AML-193 (cell line): ENCODE measurements at places on chromosomes 6 and 20.

- DNase-seq, result peak; percentile 47
Measured at GRCh38 chr6:106628658-106629102, 618 bp downstream of the RTN4IP1 start.

DNA sequence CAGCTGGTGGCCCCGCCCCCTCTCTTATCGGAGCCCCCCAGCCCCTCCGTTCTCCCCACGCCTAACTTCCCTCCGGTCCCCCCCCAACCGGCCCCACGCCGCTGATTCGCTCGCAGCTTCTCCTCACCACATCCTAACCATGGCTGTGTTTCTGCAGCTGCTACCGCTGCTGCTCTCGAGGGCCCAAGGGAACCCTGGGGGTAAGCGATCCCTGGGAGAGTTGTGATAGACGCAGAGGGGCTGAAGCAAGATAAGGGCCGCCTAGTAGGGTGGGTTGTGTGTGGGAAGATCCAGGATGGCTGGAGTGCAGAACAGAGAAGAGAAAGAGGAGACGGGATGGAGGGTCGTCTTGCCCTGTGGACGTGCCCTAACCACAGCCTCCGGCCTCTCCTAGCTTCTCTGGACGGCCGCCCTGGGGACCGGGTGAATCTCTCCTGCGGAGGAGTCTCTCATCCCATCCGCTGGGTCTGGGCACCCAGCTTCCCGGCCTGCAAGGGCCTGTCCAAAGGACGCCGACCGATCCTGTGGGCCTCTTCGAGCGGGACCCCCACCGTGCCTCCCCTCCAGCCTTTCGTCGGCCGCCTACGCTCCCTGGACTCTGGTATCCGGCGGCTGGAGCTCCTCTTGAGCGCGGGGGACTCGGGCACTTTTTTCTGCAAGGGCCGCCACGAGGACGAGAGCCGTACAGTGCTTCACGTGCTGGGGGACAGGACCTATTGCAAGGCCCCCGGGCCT is at the start of gene MPIG6B:
Gene MPIG6B (plus strand): TSS at position 129 of the 735 bp plus-strand sequence. CDS start 11 bp downstream, at position 140.
- DNase-seq, result no peak

DNA sequence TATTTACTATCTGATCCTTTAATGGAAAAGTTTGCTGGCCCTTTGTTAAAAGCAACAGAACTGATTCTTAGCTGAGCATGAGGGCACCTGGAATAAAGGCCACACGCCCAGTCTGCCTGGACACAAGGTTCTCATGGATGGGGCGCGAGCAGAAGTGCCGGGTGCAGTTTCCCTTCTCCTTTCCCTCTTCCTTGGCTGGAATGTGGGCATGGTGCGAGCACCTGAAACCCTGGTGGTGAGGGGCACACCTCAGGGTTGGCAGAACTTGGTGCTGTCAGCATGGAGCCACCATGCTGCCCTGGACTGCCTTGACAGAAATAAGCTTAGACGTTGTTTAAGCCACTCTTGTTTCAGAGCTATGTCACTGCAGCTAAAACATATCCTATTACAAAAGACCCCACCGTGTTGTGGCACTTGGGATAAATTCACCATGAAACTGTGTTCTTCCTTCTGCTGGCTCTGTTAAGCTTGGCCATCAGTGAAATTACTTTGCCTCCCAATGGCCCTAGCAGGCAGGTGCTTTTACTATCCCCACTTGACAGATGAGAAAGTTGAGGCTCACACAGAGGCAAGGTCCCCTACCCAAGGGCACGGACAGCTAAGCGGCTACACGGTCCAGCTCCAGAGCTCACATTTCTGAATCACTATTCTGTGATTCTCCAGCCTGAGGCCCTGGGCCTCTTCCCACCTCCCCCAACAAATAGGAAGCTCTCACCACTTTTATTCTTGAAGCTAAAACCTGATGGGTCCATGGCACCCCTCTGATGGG is 115.9 kb downstream of the PREX1 start:
- DNase-seq, result no peak

DNA sequence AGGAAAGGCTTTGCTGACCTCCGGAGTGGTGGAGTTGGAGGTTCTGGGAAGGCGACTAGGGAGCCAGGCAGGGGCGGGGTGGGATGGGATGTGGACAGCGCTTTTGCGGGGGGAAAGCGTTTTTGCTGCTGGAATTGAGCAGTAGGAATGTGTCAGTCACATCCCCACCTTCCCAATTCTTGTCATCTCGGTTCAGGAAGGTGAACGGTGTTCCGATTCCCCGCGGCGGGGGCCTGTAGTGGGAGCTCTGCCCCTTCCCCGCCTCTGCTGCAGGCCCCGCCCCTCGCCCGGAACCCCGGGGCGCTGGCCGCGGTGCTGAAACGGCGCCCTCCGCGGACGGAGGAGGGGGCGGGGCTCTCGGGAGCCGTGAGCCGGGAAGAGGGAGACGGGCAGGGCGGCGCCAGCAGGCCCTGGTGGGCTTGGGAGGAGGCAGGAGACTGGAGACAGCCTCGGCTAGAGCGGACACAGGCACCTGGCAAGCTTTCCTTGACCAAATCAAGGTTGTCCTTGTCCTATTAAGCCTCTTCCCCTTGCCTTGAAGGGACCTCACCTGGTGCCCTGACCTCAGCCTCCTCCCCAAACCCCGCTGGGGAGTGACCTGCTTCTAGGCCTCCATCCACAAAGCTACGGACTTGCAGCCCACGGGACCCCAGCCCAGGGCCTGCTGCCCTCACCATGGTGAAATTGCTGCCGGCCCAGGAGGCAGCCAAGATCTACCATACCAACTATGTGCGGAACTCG is at the start of gene LHFPL5:
Gene LHFPL5 (plus strand): TSS at position 357 of the 741 bp plus-strand sequence. CDS start 319 bp downstream, at position 676.
- peak; percentile 29 for DNase-seq

DNA sequence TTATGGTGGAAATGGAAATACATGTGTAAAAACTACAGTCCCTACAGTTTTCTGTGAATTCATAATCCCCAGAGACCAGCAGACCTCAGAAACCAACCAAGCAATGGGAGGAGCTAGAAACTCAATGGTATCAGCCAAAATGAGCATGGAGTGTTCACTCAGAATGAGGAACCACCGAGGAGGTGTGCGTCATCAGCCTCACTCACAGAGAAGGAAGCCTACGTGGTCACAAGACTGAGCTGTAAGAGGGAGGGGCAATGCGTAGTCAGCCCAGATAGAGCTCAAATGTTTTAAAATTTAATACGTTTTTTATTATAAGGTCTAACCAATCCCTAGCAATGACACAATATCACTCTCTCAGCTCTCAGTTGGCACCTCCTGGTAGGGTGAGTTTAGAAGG is 17.4 kb downstream of the MYLK4 start:
- DNase-seq, result peak; percentile 98

GRCh38 chr20:51359947-51360346 is 182.6 kb downstream of the NFATC2 start:
- no peak for DNase-seq

GRCh38 chr6:85114581-85114935 is 335.3 kb upstream of the NT5E start:
- DNase-seq, result no peak

GRCh38 chr6:25973923-25974555 is 11.4 kb downstream of the TRIM38 start:
- no peak for DNase-seq

DNA sequence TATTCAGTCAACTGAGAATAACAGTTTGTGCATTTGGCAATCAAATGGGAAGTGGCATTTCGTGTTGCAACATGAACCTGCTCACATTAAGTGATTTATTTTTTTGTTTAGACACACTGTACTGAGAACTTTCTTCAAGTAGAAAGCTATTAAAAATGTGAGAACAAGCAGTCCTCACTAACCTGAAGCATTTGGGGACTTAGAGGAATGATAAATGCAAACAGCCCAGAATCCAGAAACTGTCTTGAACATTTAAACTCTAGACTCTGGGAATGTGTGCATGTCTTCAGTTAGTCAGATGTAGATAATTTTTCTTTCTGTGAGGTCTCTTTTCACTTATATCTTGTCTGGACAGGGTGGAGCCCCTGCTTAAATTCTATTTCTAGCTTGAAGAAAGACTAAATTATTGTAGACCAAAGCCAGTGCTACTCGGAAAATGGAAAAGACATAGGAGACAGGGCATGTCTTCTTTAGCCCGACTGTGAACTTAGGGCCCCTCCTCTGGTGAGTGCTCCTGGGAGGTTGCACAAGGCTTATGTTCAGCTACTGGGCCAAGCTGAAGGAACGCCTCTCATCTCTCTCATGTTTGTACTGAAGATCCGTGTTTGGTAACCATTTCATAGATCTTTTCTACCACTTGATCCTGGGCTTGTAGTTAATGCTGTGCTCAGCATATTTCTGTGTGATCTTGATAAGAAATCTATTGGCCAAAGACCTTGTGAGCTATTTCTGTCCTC is 70.1 kb downstream of the SLX4IP start:
- peak; percentile 79 for DNase-seq

GRCh38 chr6:81819767-81820166 is 67.3 kb upstream of the TENT5A start:
- DNase-seq, result no peak

DNA sequence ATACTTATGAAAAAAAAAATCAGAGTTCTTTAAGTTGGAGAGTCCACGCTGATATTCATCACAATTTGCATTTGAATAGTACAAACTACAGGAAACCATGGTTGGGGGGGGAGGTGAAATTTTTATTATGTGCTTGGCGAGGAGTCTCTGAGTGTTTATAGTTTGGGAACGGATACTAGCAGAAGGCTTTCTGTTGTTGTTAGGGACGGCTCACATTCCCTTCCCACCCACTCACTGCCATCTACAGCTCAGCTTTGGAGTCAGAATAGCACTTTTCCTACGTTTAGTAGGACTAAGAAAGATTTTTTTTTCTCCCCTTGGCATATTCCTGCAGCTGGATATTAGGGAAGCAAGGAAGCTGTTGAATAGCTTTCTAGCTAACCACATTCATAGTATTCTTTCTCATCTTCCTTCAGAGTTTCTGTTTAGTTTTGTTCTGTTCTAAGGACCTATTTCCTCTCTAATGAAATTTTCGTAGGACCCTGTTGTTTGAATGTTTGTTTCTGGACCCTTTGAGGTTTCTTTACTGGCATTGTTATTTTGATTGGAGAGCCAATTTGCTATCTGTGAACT is 235.1 kb upstream of the ZNF217 start:
- DNase-seq, result no peak

DNA sequence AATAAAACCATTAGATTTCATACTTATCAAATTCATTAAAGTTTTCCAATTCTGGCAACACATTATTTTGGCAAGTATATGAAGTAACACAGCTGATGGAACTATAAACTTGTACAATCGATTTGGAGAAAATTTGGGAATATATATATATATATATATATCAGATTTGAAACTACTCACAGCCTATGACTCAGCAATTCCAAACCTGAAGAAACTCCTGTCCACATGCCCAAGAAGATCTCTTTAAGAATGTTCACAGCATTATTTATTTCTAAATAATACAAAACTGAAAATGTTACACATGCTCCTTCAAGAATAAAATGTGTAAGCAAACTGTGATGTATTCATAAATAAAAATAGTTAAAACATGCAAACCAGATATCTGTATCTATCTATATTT is 270.1 kb downstream of the TFAP2A start:
- DNase-seq, result no peak

GRCh38 chr6:53811746-53812145 is 16.9 kb downstream of the LRRC1 start:
- DNase-seq, result no peak

DNA sequence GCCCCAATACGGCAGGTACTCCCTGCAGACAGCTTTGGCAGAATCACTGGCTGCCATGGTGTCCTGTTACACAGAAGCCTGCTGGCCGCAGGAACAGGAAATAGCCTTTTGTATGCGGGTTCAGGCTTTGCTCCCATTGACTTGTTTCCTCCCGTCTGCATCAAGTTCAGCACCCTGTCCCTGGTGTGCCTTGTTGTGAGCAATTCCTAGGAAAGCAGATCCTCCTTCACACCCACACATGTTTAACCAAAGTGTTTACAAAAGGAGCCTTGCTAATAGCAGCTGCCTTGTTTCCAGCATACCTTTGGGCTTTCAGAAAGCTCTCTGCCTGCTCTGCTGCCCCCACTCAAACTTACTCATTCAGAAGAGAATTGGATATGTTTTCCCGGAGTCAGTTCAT is 127.2 kb upstream of the SUPT3H start:
- DNase-seq, result no peak

- no peak for DNase-seq
Measured at GRCh38 chr20:62770916-62771315, 25.4 kb upstream of the MRGBP start.

GRCh38 chr6:912871-913835 is 220.2 kb upstream of the EXOC2 start:
- no peak for DNase-seq

DNA sequence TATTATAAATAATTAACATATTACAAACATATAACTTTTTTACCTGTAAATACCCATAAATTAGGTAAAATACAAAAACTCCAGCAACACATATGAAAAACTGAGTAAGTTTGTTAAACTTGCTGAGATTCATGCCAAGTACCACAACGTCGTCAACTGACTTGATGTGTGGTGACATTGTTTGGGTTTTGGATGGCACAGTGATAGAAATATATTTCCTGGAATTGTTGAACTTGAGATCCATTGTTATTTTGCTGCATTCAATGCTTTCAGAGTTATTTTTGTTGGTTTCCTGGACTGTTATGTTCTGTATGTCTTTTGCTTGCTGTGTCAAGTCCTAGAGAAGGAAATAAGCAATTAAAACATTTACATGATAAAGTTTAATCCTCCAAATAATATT is 5.5 kb downstream of the SLC35B3 start:
- DNase-seq, result no peak

GRCh38 chr6:146990821-146991798 is 213.1 kb upstream of the STXBP5 start:
- DNase-seq, result no peak

- no peak for DNase-seq
Measured at GRCh38 chr20:32997431-32997830, 6.8 kb downstream of the SUN5 start.

DNA sequence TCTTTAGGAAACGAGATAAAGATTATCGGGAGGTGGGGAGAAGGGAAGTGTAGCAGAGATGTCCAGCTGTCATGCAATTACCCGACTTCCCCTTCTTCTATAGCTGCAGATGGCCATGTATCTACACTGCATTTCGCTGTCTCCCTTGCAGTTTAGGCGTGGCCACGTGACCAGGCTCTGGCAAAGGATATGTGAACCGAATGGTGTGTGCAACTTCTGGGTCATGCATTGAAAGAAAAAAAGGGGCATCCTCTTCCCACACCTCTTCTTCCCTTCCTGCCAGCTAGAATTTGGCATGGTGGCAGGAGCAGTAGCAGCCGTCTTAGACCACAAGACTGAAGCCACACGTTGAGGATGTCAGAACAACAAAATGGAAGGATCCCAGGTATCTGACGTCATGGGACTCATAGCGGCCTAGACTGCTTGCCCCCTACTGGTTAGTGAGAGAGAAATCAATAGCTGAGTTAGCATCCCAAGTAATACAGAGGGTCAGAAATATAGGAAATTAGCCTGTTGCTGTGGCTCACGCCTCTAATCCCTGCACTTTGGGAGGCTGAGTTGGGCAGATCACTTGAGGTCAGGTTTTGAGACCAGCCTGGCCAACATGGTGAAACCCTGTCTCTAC is 32.8 kb downstream of the TCF15 start:
- peak; percentile 12 for DNase-seq
